ENCODE measurements at places on chromosomes 7 and 10. TPM values are rescaled to one million over a fixed set of nuclear protein-coding genes. Genes with fewer than 3 reads are reported as not detected.

GRCh38 chr7:85890244-85890811 lies 703.5 kb upstream of the SEMA3D start:
- peak; percentile 8 for DNase-seq

HECW1 gene
- not detected for total RNA-seq

DNA sequence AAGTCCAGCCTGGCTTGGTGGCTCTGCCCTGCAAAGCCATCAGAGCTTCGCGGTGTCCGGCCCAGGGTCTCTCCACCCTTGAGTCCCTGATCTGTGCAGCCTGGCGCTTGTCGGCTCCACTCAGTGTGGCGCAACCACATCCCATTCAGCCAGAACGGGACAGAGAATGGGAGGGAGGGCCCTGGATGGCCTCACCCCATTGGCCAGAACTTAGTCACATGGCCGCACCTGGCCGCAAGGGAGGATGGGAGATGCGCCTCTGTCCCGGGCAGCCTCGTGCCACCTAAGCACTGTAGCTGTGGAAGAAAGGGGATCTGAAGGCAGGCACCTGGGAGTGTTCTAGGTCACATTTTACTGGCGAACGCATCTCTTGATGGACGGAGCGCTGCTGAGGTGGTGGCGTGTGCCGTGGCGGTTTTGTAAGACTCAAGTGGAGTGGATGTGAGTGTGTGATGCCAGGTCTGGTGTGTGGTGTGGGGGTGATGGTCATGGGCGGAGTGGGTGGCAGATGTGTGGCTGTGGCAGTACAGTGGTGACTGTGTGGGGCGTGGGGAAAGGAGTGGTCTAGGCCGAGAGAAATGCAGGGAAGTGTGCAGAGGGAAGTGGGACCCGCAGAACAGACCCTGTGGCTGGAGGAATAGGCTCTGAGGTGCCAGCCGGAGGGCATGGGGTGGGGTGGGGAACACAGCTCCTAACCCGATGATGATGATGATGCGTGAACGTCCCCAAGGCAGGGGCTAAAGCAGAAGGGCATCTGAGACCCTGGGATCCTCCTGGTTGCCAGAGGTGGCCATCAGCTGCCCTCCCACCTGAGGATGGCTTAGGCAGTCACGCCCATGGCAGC lies 19.0 kb downstream of the CLEC2L start:
- no peak for DNase-seq

GRCh38 chr7:44973610-44974401 lies 5.0 kb downstream of the MYO1G start:
- DNase-seq: peak; percentile 58

- DNase-seq: no peak
These were observed 1.9 kb downstream of the TBXAS1 start for GRCh38 chr7:139830782-139831501.

CCDC172 gene
- not detected for total RNA-seq

GRCh38 chr10:74086317-74086716 lies 64.3 kb downstream of the AP3M1 start:
- no peak for DNase-seq

EBLN1 gene
- total RNA-seq: not detected

NKX2-3 gene
- not detected for total RNA-seq

GRCh38 chr7:16929146-16929762 lies 47.5 kb upstream of the AGR3 start:
- DNase-seq: no peak

DNA sequence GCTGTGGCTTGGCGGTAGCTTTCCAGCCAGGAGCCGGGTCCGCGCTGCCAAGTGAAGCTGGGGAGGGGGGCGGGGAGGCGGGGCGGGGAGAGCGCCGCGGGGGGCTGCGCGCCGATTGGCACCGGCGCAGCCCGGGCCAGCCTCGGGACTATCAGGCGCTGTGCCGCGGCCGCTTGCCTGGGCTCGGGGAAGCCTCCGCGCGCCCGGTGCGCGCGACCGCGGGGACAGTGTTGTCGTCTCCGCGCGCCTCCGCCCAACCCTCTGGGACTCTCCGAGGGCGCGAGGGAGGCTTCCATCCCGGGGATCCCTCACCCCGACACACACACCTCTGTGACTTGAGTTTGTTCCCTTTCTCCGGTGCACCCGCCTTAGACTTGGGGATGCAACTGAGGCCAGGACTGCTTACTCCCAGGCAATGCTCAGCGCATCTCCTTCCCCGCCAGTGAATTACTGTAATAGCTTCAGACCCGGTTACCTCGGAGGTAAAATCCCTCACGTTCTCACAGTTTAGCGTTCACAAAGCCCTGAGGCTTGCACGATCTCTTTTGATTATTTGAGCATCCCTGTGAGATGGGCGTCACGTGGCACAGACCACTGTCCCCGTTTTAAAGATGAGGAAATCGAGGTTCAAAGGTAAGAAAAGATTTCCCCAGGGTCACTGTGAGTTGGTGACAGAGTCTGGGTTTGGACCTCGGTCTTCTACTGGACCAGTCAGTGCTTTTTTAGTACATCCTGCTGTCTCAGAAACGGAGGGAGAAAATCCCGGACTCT lies at the start of gene NKX1-2:
NKX1-2 (minus strand) TSS at position 24 of the 771 bp plus-strand sequence. CDS start 92 bp downstream, outside the sequence.
- DNase-seq: no peak

- no peak for DNase-seq
These were observed 83.5 kb downstream of the IDE start for GRCh38 chr10:92490387-92490786.

SGCE gene
- total RNA-seq: 64.9 TPM

DNA sequence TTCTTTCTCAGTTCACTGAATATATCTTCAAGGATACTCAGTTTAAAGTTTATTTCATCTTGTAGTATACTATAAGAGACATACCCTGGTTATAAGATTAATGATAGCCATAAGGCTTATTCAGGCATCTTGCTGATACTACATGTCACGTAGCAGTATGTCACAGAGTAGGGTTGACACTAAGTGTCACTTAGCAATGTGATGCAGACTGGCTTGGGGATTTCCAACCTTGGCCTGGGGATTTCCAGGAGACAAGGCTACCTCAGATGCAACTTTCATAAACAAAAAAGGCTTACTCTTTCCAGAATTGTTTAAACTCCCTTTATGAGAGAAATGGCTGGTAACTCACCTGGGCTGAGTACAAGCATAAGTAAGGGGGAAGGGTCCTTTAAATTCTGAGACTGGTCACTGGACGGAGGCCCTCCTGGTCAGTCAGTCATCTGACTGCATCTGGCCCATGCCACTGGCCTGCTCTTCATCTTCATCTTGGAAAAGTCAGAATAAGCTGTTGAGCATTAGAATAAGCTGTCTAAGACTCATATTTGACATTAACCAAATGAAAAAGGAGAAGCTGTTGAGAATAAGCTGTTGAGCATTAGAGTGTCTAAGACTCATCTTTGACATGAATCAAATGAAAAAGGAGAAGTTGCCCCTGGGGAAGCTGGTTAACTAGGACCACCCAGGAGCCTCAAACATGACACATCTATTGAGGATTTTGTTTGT lies 9.5 kb downstream of the SLC13A1 start:
- peak; percentile 6 for DNase-seq

- DNase-seq: no peak
These were observed 39.9 kb downstream of the NRG3 start for GRCh38 chr10:81914736-81915503.

DNA sequence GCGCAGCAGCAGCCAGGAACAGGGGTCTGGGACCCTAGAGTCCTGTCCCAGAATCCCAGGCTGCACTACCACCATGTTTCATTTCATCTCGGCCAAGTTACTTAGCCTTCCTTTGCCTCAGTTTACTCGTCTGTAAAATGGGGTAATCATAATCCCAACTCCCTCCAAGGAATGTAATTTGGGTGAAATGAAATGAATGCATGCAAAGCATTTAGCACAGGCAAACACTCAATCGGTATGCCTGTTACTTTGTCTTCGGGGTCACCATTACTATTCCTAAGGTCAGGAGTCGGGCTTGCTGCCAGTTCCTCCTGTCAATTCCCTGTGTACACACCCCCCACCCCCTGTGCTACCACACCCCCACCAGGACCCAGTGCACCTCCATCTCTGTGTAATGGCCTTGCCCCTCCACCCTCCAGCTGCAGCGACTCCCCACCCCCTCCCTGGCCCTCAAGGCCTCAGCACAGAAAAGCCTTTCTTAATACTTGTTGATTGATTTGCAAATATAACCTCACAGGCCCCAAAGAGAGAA lies 1.7 kb downstream of the TNS3 start:
- DNase-seq: peak; percentile 30

PIP gene
- total RNA-seq: not detected

NUP42 gene
- total RNA-seq: 64.1 TPM

GRCh38 chr7:139304517-139304916 lies 36.6 kb upstream of the FMC1 start:
- DNase-seq: no peak

DNA sequence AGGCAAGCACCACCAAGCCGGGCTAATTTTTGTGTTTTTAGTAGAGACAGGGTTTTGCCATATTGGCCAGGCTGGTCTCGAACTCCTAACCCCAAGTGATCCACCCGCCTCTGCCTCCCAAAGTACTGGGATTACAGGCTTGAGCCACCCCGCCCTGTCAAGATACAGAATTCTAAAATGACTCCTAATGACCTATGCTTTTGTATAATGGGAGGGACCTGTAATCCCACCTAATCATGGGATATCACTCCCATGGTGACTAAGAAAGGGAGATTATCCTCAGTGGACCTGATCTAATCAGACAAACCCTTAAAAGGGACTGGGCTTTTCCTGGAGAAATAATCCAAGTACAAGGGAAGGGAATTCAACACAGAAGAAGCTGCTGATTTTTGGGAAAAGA lies 28.8 kb downstream of the SAMD8 start:
- no peak for DNase-seq

PDE1C gene
- 0.10 TPM for total RNA-seq

RAMP3 gene
- not detected for total RNA-seq

- DNase-seq: peak; percentile 54
These were observed 56.8 kb downstream of the ZNF438 start for GRCh38 chr10:30974773-30975415.

ZCCHC24 gene
- total RNA-seq: 14.1 TPM

DNA sequence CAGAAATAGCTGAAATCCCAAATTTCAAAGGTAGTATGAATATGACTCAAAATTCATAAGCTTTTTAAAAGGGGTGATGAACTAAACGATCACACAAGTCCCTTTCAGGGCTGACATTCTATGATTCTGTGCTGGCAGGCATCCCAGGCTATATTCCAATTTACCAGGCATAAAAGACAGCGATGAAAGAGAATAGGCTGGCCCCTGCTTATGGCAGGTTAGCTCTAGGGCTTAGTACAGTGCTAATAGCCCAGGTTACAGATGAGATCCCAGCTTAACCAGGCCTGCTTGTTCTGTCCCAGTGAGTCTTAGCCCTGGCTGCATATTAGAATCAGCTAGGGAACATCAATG lies 56.4 kb downstream of the CDHR3 start:
- no peak for DNase-seq

DNA sequence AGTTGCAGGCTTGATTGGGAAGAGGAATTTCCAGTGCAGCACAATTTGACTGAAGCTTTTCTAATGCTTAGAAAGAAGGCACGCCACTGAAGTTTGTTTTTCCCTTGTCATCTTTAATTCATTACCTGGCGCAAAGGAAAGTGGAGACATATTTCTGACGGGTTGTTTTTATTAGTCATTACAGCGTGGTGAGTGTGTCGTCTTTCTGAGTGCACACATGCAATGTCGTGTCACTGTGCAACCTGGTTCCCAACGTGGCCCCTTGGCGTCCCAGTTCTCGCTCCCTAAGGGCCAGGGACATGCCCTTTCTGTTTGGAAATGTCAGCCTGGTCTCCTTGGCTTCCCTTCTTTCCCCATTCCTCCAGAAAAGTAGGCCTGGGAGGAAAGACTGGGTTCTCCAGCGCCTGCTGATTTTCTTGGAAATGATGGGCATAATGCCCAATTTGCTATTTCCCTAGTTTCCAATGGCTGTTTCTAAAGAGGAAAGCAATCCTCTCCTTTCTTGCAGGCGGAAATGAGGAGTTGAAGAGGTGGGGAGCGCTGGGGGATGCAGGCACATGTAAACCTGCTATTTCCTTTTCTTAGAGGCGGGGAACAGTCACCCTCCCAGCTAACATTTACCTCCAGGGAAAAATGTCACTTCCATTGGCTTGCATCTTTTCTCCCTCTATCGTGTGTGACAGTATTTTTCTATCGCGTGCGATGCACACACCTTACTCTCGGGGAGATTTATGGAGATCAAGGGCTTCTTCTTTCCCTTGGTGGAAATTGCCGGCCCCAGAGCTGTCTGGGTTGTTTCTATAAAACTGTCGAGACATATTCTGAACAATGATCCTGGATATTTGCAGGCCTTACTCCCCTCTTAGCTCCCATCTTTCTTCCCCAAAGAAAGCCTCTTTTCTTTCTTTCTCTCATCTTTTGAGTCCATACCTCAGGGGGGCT lies 249.8 kb downstream of the ARHGAP12 start:
- DNase-seq: no peak

- no peak for DNase-seq
These were observed 75.2 kb upstream of the PRR15 start for GRCh38 chr7:29488203-29488970.

- DNase-seq: no peak
These were observed 7.5 kb upstream of the CH25H start for GRCh38 chr10:89214566-89215165.

GRCh38 chr10:124717911-124718741 lies 26.1 kb downstream of the FAM53B start:
- peak; percentile 61 for DNase-seq

- peak; percentile 69 for DNase-seq
These were observed 62.2 kb downstream of the SAMD9 start for GRCh38 chr7:93055543-93056107.

MAPK8 gene
- total RNA-seq: 70.7 TPM

- DNase-seq: no peak
These were observed 140.1 kb downstream of the ETV1 start for GRCh38 chr7:13849163-13849892.

- peak; percentile 98 for DNase-seq
These were observed 49.1 kb downstream of the DOCK4 start for GRCh38 chr7:112157072-112157471.

GRCh38 chr7:2719007-2719406 lies 31.0 kb downstream of the AMZ1 start:
- no peak for DNase-seq

GRCh38 chr10:4541292-4541691 lies 284.7 kb upstream of the AKR1E2 start:
- peak; percentile 92 for DNase-seq

DNA sequence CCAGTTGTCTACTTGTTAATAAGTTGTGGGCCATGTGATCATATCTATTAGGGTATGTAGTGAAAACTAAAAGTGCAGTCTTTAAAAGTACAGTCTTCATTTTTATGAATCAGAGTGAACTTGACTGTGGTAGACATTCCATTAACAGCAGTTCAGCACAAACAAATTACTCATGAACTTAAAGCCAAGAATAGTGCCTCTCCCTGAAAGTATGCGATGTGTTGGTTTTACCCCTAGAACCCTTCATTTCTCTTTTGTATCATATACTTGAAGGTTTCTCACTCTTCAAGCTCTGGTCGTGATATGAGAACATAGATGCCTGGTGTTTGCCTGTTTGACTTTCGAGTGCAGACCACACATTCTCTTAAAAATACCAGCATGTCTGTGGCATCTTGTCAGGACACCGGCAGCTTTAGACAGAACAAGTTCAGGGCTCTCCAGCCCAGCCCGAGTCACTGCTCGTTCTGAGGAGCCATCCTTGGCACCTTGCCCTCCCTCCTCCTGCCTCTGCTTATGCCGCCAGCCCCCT lies 159.3 kb downstream of the LCOR start:
- DNase-seq: peak; percentile 84

Data from myocyte (in vitro differentiated cells).